ENCODE measurements at places on chromosomes 6 and 20.

- no peak for DNase-seq
Measured at GRCh38 chr6:35911871-35912653, 8.8 kb downstream of the SRPK1 start.

DNA sequence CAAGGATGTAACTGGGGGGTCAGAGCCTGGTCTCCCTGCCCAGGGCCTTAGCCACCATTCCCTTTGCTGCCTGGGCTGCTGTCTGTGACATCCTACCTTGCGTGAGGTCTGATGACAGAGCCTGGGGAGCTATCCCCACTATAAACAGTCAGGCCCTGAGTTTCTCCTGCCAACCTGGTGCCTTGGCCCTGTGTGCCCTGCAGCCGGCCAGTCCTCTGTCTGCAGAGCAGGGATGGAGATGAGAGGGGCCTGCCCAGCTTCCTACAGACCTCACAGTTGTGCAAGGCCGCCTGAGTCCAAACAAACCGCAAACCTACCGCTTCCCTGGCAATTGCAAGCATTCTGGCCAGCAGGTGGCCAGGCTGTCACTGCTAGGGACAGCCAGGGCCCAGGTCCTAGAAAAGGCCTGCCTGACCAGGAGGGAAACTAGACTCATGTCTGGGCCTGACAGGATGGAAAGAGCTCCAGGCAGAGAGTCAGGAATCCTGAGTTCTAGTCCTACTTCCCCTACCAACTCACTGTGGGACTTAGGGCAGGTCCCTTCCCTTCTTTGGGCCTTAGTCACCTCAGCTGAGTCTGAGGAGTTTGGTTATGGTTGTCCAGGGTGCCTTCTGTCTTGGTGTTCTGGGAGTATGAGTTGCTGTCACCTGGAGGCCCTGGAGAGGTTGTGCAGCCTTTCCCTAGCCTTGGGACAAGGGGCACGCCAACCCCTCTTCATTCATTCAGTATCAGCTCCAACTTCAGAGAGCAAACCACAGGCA, 86.2 kb downstream of the VEGFA start:
- DNase-seq, result no peak

DNA sequence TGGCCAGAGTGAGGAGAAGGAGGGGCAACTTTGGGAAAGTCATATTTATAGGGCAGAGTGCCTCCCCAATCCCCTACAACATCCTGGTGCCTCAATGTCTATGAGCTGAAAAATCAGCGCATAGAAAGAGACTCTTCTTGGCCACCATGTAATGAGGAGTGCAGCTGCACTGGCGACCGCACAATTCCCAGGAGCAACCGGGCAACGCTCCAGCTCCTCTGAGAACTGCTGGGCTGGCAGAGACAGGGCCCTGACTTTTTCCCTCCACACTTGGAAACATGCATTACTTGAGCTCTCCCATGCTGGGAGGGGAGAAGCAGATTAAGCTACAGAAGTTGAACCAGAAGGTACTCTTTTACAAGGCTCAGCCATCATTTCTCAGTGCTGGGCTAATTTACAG, 31.4 kb upstream of the MARCKS start:
- no peak for DNase-seq

- DNase-seq, result no peak
Measured at GRCh38 chr6:112130878-112131277, 43.5 kb downstream of the FAM229B start.

- DNase-seq, result peak; percentile 64
Measured at GRCh38 chr6:10655508-10656055, 38.8 kb downstream of the C6orf52 start.

GRCh38 chr6:145087034-145087433, 648.3 kb downstream of the EPM2A start:
- no peak for DNase-seq

Data from activated CD8-positive, alpha-beta T cell treated with anti-CD3 and anti-CD28 coated beads for 36 hours (primary cell).